ENCODE measurements at places on chromosomes 6 and 20.

- DNase-seq: no peak
These were observed at the start of gene STK35 for GRCh38 chr20:2101057-2101864. TSS of gene STK35 (plus strand) at chr20:2101827. CDS start at chr20:2101882, 55 bp downstream.

DNA sequence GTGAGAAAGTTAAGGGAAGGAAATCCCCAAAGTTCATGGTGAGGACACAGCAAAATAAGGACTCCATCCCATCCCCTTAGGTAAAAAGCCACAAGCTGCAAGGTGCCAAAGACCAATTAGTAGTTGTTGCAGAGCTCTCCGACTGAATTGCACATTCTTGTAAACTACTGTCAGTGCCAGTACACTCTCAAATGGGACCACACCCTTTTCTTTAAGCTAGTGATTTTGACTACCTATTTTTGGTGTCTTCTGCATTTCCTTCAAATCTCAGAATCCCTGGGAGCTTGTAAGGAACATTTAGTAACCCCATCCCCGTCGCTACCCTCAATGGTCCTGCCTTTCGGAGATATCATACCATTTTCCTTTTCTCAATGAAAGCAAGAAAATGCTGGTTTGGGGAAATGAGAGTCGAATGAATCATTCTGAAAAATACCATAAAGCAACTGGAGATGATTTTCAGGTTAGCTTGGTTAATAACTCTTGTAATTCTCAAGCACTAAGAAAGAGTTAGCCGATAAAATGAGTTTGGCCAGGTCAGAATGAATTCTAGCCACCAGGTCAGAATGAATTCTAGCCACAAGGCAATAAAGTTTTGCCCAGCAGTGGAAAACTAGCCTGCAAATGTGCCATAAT is 5.2 kb upstream of the HMGN3 start:
- DNase-seq: no peak

DNA sequence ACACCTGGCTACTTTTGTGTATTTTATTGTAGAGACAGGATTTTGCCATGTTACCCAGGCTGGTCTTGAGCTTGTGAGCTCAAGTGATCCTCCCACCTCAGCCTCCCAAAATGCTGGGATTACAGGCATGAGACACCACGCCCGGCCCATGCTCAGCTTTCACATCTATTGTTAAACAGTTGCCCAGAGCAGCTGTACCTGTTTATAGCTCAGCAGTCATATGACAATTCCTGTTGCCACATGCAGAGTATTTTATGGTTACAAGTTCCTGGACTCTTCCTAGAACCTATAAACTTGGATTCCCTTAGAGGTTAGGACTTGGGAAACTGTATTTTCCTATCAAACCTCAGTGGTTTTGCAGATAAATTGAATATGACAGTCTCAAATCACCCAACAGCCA is 188.3 kb upstream of the KCNG1 start:
- no peak for DNase-seq

DNA sequence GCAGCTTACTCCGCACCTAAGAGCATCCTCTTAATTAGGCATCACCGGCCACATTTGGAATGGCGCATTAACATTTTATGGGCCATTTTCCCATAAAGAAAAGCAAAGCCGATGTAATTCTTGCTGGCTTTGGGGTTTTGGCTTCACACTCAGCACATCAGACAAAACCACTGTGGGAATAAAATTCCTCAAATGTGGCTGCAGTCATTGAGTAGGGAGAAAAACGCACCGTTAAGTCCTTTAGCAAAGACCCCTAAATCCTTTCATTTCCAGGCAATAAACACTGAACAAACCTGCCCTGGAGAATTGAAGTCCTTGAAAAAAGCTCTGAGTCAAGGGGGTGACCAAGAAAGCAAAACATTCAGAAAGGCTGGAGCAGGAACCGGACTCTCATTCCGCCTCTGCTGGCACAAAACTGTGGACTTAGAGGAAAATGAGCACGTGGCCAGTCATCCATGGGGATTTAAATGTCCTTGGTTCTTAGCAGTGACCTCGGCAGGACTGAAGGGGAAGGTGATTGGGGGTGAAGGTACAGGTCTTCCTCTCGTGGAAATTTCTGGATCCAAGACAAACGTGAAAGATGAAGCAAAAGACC is 102.9 kb downstream of the CDH4 start:
- no peak for DNase-seq

GRCh38 chr6:150712505-150713252 is 113.0 kb downstream of the PLEKHG1 start:
- no peak for DNase-seq

DNA sequence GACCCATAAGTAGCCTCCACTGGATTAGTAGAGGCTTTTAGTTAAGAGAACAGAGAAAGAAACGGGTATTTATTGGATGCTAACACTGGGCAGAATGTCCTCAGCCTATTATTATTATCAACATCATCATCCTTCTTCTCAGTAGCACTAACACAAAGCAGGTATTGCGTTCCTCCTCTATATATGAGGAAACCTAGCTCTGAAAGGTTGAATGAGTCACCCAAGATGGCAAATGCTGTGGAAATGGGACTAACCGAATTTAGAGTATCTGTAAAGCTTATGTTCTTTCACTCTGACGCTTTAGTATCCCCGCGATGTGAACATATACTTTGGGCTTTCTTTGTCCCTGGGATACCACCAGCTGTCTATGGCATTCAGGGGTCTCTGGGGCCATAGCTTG is 77.0 kb downstream of the ADTRP start:
- DNase-seq: no peak

DNA sequence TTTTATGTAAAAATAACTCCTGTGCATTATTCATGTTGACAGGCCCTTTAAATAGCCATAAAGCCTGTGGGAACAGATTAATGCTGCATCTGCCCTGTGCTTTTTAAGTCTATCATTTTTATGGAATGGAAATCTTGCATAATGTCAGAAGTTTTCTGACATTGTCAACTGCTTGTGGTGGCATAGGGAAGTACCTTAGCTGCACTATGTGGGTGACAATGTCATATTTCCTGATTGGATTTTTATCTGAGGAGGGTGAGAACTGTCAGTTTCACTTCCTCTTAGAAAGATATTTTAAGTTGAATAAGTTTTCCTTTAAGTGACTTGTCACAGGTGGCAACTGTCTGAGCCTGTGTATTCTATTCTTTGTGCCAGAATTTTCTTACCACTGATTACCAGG is 267.9 kb downstream of the PLCB1 start:
- DNase-seq: no peak

GRCh38 chr6:53100561-53100960 is 35.4 kb downstream of the FBXO9 start:
- DNase-seq: no peak

DNA sequence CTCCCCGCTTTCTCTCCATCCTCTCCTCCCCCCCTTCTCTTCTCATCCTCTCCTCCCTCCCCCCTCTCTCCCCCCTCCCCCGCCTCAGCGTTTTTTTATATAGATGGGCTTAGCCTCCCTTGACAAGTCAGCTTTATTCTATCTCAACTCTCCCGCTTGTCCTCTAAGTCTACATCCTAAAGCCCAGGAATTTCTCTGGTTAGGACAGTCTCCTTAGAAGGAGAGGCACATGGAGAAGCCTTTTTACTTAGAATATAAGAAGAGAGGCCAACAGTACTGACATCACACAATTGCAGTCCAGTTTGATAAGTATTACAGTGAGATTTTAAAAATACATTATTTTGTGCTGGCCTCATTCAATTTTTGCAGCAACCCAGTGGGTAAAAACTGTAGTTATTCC is 83.5 kb downstream of the LYRM2 start:
- DNase-seq: no peak

DNA sequence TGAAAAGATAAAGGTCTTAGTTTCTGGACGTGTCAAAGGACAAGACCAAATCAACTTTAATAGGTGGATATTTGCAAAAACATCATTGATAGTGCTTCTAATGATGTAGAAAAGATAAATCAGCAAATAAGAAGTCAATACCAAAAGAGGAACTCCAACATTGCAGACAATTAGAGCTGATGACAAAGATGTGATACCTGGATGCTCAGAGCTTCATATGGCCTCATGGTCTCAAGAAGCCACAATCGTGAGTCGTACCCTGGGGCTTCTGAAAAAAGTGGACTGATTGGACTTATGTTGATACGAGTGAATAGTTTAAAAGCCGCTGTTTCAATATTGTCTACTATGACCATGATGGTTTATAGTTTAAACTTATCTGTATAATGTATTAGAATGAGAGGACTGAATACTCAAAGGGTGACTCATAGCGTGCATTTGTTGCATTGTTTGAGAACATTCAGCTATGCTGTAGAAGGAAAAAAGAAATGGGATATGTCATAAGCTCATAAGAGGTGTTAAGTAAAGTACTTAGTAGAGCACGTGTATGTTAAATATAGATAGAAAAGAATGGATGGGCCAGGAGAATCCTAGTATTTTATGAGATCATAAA is 54.6 kb upstream of the RIPOR2 start:
- DNase-seq: no peak

GRCh38 chr6:8329562-8329961 is 105.8 kb downstream of the SLC35B3 start:
- DNase-seq: no peak

- no peak for DNase-seq
These were observed 62.5 kb upstream of the AFDN start for GRCh38 chr6:167764215-167764614.

GRCh38 chr6:37321101-37321500 is 32.7 kb upstream of the RNF8 start:
- no peak for DNase-seq

DNA sequence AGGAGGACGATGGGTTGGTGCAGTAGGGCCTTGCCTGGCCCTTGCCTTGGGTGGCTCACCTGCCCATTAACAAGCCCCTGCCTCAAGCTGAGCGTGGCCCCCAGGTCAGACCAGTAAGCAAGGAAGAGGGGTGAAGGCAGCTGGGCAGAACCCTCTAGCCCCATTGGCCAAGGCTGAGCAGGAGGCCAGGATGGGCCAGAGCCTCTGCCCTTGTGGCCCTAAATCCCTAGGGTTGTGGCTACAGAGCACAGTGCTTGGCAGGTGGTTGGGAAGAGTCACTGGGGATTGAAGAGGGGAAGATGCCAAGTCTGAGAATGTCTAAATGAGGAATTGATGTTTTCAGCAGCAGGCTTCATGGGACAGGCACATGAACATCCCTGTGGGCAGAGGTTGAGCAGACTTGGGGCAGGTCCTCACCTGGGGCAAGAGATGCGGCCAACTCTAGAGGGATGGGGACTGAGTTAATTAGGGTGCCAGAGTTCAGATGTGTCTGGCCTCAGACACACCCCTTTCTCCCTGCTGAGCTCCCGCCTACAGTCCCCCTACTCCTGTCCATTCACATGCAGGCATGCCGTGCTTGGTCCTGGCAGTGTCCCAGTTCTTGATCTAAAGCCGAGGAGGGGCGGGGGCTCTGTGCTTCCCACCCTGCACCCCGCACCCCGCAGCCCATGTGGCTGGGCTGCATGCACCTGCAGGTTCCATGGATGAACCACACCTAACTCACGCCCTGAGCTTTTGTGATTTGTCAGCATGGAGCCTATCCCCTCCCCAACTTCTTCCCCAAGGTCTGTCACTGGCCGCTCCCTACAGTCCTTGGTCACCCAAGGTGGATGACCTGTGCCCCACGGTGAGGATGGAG is 9.8 kb downstream of the GTSF1L start:
- DNase-seq: no peak

GRCh38 chr20:584971-585301 is 25.2 kb downstream of the TCF15 start:
- no peak for DNase-seq

DNA sequence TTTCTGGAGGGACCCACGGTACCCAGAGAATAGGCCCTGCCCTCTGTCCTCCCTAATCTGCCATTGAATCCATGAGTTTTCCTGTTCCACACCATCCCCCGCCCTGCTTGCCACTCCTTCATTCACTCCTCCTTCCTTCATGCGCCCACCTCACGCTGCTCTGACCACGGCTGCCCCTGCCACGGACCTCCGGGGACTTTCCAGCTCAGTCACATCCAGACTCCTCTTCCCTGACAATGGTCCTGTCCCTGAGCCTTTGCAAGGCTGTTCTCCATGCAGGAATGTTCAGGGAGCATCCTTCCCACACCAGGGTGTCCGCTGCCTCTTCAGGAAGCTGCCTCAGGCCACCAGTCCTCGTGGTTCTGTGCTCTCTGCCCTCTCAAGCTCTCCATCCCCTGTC is 25.9 kb downstream of the GLP1R start:
- no peak for DNase-seq

GRCh38 chr6:35984701-35985100 is 39.7 kb downstream of the SLC26A8 start:
- DNase-seq: no peak

DNA sequence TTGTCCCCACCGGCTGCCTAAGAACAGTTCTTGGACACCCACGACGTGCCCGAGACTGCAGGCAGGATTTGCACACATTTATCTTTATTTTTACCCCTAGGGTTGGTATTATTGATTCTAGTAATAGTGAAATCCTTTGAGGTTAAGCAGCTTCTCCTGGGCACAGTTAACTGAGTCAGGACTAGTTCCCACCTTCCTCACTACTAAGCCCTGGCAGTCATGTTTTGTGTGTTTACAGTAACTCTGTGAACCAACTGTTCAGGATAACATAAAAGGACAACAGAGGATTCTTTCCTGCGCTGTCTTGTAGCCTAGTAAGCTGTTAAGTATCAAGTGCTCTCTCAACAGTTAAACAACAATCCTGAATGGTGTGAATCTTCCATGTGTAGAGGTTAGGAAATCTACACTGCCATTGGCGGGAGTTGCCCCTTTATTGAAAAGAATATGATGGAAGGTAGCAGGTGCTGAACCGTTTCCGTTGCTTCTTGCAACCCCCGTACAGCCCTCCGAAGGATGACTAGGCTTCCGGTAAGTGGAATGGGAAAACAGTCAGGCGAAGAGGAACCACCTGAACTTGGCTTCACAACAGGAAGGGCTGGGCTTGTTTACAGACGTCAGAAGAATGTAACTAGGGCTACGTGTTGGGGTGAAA is 979 bp upstream of the SOD2 start:
- DNase-seq: no peak

- no peak for DNase-seq
These were observed 6.3 kb downstream of the ME1 start for GRCh38 chr6:83424392-83425018.

GRCh38 chr20:50913690-50914375 is 17.4 kb downstream of the ADNP start:
- no peak for DNase-seq

DNA sequence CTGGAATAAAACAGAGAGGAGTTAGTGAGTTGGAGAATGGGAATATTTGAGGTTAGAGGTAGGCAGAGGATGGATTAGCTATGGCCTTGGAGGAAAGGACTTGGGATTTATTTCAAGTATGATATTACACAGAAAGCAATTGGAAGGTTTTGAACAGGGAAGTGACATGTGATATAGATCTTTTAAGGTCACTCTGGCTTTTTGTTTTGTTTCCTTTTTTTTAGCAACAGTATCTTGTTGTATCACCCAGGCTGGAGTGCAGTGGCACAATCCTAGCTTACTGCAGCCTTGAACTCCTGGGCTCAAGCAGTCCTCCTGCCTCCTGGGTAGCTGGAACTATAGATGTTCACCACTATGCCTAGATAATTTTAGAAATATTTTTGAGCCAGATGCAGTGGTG is 190.3 kb downstream of the UTRN start:
- no peak for DNase-seq
